Effector memory CD8-positive, alpha-beta T cell (primary cell): ENCODE measurements at places on chromosomes 6 and 20.

DNA sequence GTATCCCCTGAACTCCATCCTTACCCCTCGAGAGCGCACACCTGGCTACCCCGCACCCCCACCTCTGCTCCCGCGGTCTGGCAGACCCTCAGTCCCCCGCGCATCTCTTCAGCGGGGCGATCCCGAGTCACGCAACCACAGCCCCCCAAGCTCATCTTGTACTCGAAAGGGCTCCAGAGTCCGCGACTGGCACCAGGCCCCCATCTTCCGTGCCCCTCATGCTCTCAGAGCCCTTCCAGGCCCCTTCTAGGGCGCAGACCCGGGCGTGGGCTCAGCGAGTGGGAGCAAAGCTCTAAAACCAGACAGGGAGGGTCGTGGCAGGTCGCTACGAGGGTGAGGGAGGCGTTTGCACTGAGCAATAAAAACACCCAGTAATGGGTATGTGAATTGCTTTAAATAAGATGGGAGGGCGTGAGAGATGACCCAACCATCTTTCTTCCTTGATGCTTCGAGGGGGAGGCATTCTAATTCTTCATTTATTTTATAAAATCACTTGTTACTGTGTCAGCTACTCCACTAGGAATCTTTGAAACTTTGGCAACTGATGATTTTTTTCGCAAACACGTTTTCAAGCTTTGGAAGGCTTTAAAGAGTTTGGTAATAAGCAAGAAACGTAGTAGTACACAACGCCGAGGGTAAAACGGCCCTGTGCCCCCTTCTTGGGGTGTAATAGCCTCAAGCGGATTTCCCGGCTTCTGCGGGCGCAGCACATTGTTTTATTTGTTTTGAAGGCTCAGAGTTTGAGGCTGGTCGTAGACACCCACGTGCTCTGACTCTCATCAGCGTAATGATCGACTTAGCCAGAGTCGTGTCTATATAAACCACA, 42.6 kb upstream of the SUPT3H start:
- DNase-seq, result peak; percentile 47

- DNase-seq, result no peak
Measured at GRCh38 chr20:50498071-50498776, 12.0 kb upstream of the PTPN1 start.

DNA sequence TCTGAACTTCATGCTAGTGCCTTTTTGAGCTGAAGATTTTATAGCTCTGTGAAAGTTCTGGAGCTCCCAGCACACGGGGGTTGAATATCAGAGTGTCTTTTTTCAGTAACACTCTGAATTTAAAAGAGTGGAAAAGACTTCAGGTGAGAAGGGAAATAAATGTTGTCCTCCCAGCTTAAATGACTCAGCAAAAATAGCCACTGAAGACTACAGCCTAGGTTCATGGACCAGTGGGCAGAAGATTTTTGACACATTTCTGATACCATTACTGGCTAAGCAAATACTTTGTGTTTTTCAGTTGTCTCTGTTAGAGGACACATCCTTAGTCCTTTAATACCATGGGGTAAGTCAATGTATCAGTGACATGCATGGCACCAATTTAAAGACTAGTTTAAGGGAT, 338.5 kb upstream of the SPTLC3 start:
- DNase-seq, result no peak

DNA sequence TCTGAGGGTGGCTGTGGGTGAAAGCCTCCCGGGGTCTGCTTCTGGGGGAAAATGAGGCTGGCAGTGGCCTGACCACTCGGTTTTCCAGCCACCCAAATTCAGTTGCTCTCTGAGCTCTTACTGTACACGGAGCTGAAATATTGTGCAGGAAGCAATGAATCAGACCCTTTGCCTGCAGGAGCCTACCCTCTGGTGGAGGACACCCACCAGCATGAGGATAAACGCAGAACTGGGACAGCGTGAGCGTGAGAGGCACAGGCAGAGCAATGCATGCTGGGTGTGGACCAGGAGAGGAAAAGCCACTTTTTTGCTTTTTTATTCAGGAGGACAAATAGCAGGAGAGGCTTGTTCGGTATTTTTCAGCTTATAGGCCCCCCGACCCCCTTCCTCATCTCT, 298.0 kb downstream of the QKI start:
- no peak for DNase-seq

GRCh38 chr20:21075471-21075870, 30.7 kb downstream of the LINC00237 start:
- DNase-seq, result no peak

DNA sequence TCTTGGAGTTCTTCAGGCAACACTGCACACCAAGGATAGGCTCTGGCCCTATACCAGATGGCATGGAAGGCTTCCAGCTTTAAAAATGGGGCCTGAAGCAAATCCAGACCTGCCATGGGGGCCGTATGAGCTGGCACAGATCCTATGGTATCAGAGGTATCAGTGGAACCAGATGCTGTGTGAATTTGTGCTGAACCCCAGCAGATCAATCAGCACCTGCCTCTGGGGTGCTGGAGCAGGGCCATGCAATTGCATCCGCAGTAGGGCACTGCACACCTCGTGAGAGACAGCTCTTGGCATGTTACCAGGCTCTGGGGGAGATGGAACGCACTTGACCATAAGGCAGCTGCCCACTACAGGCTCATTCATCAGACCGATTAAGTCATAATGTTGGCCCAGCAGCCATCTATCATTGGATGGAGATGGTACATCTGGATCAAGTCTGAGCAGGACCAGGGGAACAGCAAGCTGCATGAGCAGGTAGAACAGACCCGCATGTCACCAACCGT, 221.5 kb downstream of the MYLK4 start:
- no peak for DNase-seq

- no peak for DNase-seq
Measured at GRCh38 chr6:128282961-128283360, 237.4 kb downstream of the PTPRK start.

DNA sequence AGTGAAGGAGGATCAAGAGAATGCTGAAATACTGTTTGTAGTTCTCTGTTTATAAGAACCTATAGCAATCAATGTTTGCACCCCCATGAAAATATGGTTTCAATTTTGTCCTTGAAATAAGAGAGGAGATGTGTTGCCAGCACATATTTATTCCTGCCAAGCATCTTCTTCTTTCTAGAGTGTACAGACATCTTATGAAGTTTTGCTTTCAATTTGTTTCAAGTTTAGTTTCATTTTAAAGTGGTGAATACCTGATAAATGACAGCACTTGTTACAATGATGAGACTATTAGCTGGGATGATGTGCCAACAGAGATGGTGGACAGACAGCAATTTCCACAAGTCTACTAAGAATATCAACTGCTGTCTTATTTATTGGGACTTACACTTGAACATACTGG, 39.2 kb upstream of the CENPW start:
- DNase-seq, result no peak

DNA sequence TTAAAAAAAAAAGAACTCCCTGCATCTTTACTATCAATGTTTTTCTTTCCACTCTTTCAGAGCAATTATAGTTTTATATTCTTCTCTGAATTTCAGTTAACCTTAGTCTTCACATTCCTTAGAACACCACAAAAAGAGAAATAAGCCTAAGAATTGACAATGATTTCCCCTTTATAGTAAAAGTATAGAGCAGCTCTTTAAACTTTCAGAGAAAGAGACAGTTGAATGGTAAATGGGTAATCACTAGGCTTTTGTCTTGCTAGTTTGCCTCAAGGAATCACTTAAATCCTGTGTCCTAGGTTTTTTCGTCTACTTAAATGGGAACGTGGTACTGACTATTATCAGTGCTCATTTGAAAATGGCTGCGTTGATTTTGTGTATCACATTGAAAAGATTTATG, 31.8 kb downstream of the SLX4IP start:
- DNase-seq, result no peak

GRCh38 chr6:137102050-137102848, 57.5 kb upstream of the IL20RA start:
- no peak for DNase-seq

DNA sequence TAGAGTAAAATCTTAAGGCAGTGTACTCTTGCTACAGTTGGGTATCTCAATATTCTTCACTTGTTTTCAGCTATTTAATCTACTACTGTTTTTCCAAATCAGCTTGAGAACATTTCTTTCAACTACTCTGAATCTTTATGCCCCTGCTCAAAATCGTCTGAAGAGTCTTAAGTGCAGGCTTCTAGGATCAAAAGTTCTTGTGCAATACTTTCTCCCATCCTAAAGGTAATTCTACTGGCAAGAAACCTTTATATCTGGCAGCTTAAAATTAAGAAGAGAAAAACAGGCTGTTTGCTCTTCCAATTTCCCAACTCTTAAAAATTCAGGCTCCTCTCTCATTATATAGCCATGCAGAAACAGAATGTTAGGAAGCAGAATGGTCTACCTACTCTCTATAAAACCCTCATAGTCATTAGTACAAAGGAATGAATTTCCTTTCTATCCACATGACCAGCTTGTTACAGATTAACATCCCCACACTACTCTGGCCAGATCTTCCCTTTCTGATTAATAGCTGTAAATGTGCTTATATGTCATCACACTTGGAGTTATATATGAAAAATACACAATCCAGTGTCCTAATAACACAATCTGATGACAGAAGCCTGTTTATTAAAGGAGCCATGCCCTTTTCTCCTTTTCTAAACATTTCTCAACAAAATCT, 122.2 kb upstream of the FAM184A start:
- DNase-seq, result no peak

DNA sequence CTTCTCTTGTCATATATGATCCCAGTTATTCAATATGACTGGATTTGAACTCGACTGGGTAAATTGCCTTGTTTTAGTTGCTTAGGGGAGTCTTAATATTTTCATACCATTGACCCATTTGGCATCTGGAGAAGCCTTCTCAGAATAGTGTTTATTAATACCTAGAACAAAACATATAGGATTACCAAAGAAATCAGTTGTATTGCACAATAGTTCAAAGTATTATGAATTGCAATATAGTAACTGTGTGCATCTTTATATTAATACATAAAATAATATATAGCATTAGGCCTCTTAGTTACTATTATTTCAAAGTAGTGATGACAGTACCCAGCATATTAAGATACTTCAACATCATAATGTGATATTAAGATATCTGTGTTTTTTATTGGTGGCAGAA, 177.8 kb downstream of the PLCB4 start:
- no peak for DNase-seq

DNA sequence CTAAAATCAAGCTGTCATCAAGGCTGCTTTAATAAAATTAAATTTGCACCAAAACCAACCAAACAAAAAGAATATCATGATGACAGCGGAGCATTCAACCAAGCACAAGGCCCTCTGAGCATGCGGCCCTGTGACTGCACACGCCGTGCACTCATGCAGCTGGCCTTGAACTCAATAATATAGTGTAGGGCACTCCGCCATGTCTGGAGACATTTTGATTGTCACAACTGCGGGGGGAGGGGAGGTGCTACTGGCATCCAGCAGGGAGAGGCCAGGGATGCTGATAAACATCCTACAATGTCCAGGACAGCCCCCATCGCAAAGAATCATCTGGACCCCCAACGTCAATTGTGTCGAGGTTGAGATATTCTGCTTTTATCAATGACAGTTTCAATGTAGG, 9.7 kb downstream of the MOCS3 start:
- no peak for DNase-seq

DNA sequence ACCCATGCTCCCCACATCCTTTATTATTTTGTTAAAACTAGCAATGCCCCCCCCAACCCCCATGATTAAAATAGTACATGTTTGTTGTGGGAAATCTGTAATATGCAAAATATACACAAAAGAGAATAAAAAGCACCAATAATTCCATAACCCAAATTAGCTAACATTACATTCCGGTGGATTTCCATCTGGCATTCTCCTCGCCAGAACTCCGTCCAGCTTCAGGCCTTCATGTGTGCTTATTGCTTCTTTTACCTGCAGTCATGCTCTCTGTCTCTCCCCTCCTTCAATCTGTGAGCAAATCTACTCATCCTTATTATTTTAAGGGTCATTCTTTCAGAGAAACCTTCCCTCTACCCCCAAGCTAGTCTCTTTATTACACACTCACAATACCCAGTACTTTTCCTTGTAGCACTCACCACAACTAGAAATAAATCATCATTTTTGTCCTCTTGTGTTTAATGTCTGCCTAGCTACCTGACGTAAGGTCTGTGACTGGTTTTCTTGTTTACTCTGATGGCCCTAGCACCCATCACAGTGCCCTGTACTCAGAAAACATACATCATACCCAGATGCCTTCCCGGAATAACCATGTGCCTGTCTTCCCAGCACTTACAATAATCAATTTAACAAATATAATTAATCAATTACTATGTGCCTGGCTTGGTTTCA, 25.6 kb upstream of the IER3 start:
- no peak for DNase-seq

DNA sequence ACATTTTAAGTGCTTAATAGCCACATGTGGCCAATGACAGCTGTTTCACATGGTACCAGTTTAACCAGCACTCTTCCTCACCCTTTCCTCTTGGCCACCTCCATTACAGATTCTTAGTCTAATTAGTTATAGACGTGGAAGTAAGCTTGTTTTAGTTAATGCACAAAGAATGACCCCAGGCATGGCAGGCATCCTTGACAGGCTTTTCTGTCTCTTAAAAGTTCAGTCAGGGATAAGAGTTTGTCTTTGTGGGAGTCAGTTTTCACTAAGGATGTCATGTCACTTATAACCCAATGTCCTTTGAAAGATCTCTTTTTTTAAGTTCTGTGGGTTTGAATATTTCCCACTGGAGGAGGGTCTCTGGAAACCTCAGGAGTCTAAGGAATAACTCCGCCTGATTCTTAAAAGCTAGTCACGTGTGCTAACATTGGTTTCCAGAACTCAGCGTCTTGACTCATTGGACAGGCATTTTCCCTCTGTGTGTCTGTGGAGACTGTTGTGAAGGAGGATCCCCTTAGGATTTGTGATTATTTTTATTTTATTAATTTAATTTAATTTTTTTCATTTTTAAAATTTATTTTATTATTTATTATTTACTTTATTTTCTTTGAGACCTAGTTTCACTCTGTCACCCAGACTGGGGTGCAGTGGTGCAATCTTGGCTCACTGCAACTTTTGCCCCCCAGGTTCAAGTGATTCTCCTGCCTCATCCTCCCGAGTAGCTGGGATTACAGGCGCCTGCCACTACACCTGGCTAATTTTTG, 171.4 kb downstream of the ZFAND3 start:
- no peak for DNase-seq

DNA sequence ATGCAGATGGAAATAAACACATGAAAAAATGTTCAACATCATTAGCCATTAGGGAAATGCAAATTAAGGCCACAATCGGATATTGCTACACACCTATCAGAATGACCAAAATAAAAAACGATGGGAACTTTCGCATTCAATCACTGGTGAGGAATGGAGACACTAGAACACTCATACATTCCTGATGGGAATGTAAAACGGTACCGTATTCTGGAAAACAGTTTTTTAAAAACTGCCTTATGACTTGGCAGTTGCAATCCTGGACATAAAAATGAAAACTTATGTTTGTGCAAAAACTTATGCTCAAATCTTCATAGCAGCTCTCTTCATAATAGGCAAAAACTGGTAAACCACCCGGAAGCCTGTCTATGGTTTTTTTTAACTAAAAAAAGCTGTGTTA, 146.0 kb downstream of the CEBPB start:
- no peak for DNase-seq

- DNase-seq, result no peak
Measured at GRCh38 chr6:73579851-73580246, 59.0 kb upstream of the EEF1A1 start.

- DNase-seq, result no peak
Measured at GRCh38 chr6:159494586-159494972, 198.5 kb downstream of the SOD2 start.

GRCh38 chr20:50250679-50251382, 60.2 kb downstream of the CEBPB start:
- no peak for DNase-seq
